Activated CD8-positive, alpha-beta memory T cell treated with anti-CD3 and anti-CD28 coated beads, Interleukin-2, amount 50 U/mL, for 4 hours (primary cell): ENCODE measurements at places on chromosomes 2 and 18.

GRCh38 chr2:30422444-30423040, 24.5 kb upstream of the LCLAT1 start:
- DNase-seq, result peak; percentile 81

DNA sequence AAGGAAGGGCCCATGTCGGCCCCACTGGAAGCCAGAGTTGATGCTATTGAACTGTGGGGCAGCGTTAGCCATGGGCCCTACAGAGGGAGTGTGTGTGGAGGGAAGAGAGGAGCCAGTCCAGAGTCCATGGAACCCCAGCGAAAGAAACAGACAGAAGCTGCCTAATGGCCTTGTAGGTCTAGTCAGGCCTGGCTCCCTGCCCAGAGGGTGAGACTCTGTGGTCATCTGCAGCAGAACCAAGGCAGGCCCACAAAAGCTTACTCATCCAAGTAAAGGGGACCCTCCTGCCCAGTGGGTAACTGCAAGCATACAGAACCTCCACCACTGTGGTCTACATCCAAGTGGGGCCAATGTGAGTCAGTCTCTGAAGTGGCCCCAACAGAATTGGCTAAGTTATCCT, 439.8 kb downstream of the TGIF1 start:
- DNase-seq, result no peak

GRCh38 chr2:60834270-60834717, 47.1 kb upstream of the REL start:
- DNase-seq, result no peak

GRCh38 chr2:73268830-73269685, 15.2 kb downstream of the FBXO41 start:
- peak; percentile 76 for DNase-seq

DNA sequence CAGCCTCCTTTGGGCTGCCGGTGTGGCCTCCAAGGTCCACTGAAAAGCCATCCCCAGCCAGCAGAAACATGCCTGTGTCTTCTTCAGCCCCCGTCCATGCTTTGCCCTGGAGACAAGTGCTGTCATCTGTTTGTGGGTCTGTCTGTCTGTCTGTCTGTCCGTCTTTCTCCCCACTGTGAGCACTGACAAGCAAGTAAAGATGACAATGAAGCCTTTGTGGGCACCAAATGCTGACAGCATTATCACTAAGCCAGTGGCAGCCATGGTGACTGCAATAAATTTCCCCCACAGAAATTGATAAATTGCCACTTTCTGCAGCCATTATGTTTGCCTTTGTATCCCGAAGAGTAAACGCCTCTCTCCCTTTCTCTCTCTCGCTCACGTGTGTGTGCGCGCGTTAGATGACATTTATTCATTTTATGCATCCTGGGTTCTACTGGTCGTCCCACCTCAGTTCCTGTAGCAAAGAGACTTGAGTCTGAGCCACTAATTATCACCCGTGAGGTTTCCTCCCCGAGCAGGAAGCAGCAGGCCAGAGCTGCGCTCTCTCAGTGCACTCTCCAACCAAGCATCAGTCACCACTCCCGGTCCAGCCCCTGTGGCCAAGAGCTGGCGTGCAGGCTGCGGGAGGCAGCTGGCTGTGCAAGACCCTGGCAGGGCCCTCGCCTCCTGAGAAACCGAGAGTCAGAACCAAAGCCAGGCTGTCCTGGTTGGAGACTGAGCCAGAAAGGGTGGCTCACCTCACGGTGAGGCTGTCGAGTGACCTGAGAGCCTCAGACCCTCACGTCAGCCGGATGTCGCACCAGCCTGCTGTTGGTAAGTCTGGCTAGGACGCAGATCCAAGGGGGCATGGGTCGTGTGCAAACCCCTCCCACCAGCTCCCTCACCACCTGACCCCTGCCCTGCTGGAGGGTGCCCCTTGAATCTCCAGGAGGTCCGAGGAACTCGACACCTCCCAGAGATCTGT, 6.9 kb downstream of the STEAP3 start:
- no peak for DNase-seq

GRCh38 chr2:105744909-105745853, at the start of gene NCK2:
TSS of gene NCK2 (plus strand) at chr2:105744912. CDS start at chr2:105855064, 110,152 bp downstream.
- no peak for DNase-seq

DNA sequence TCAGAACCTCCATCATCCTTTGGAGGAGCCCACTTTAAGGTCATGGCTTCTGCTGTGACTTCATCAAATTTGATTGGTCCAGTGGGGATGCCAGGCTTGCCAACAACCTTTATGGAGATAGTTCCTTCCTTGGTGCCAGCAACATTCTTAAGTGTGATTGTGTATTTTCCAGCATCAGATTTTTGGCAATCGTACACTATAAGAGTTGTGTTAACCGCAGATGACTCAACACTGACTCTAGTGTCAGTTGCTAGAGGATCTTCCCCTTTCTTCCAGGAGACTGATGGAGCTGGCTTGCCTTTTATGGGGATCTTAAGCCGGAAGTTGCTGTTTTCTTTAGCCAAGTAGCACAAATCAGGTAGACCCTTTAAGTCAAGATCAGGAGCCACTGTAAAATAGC, 98.7 kb downstream of the PLEKHA3 start:
- DNase-seq, result no peak

DNA sequence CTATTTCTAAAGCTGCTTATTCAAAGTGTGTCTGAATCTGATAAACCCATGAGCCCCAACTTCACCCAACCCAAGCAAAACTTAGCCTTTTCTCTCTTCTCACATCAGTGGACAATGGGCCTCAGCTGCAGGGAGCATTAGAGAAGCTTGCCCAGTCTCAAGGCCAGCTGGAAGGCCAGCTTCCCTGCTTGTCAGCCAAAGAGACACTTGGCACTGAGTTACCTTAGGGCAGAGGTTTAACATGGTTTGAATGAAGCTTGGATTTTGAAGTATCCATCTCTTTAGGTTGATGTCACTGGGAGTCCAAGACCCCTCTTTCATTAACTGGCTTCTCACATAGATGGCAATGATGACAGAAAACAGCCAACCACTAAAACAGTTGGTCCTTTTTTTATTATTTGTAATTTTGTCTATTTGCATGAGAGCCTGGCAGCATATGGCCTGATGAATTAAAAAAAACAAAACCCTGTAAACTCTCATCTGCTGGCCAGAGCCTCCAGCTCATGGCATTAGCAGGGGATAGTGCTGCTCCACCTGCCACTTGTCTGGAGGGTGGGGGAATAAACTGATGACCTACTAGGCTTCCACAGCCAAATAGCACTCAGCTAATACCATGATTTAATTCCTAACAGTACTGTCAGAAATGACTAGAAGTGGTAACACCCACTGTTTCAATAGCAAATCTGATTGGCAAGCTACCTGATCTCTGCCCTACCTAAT, 137.0 kb downstream of the UBE2E3 start:
- DNase-seq, result no peak

GRCh38 chr2:240825476-240825875, 5.5 kb upstream of the KIF1A start:
- DNase-seq, result no peak

DNA sequence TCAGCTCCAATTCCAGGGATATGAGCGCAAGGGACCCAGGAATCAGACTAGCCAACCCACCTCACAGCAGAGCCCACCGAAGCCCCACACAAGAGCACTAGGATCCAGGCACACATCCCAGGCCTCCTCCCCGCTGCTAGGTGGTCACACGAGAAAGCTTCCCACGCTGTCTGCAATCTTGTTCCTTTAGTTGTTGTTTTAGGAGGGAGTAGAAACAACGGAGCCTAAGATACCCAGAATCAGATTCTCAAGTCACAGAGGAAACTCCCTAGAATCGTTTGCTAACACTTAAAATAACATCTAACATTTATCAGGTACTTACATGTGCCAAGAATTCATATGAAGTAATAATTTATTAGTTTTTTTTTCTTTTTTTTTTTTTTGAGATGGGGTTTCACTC, 9.7 kb upstream of the ATL2 start:
- DNase-seq, result no peak

DNA sequence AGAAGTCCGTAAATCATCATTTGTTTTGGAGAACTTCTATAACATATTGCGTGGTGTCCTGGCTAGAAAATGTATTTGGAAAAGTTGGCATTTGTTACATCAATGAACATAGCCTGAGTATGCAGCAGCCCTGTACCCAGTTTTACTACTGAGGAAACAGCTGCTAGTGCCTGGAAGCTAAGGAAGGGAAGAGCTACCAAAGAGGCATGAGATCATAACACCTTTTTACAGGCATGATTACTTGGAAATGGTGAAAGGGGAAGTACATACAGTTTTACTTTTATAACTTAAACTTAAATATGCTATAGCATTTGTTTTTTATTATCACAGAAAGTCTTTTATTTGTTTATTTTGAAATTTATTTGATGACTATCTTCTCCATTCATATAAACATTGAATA, 128.4 kb upstream of the MC4R start:
- no peak for DNase-seq

DNA sequence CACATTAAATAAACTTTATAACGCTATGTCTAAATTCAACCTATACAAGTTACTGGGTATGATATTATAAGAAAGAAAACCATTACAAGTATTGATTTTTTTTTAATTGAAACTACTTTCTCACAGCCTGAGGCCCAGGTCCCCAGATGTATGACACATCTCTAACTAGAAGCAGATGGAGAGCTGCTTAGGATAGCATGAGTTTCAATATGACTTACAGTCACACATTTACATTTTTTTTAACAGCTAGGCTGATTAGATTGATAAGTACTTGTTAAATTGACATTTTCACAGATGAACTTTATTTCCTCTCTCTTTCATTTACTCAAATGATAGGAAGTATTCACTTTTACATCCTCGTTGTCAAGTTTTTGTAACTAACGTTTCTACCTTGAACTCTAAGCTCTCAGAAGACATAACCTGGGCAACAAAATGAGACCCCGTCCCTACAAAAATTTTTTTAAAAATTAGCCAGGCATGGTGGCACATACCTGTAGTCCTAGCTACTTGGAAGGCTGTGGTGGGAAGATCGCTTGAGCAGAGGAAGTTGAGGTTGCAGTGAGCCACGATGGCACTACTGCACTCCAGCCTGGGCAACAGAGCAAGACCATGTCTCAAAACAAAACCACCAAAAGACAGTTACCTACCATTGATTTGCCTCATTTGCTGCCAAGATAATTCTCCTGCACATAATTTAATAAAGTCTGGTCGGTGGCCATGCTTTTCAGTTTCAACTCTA, 52.4 kb downstream of the STK39 start:
- no peak for DNase-seq

DNA sequence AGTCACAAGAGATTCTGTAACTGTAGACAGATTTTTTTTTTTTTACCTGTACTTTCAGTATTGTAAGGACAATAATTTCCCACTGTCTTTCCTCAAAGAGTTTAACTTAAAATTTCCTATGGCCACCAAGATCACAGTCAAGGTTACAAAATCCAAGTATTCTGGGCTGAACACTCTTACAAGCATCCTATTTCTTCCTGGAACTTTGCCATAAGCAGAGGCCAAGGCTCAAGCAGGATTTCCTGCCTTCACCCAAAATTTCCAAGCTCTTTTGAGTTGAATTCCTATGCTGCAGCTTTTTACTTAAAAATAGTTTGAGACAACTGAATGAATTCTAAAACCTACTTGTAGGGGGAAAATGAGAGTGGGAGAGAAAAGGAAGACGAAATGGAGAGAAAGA, 299.4 kb downstream of the ZNF516 start:
- DNase-seq, result no peak

DNA sequence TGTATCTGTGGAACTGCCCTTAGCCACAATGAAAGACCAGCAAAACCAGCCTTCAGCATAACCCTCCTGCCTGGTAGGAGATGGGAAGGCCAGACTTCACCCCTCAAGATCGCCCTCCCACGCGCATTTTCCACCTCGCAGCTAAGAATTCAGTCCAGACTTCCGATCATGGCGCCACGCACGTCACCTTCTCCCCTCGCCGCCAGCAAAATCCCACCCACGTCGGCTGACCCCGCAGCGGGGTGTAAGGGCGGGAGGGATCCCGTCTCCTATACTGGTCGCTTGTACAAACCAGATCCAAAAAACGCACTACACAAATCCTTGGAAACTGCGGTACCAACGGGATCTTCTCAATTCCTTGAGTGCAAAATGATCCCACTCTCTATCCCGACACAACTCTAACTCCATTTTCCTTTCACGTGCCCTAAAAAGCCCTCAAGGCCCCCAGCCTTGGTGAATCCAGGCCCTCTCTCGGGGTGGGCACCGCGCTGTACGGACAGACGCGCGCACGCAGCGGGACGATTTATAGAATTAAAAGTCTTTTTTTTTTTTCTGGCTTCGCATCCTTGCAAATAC, 1.0 kb upstream of the BMPR2 start:
- peak; percentile 46 for DNase-seq

GRCh38 chr18:28607991-28608390, 431.1 kb upstream of the CDH2 start:
- DNase-seq, result no peak
